ENCODE measurements at places on chromosomes 13 and 19.

DNA sequence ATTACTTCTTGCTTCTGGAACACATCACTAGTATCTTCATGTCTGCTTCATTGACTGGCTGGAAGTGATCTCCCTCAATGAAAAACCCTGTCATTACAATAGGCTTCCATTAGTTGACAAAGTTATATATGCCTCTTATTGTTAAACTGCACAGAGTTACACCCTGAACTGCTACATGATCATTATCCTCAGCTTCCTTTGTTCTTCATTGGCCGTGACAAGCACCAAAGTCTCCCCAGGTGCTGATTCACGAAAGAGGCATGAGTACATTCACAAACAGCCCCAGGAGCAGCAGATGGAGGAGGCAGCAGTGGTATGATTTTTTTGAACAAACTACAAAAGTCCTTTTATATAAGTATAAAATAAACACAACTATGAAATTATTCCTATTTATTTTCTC is 51.4 kb downstream of the VWA8 start:
- no peak for DNase-seq

GRCh38 chr13:60043262-60043661 is 120.5 kb downstream of the DIAPH3 start:
- no peak for DNase-seq

DNA sequence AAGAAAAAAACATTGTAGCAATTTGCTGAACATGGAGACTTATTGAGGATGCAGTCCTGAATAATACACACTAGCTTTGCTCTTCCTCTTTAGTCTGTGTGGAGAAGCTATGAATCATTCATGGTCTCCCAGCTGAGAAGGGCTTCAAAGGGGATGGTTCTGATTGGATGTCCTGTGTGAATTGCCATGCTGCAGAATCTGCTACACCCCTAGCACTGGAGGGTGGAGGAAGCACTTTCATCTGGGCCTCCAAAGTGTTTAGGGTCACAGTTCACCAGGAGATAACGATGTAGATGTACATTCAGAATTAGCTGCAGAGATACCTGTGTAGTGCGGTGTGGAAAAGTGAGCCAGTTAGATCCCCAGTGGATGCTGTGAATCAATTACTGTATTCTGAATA is 321.1 kb upstream of the EDNRB start:
- DNase-seq, result no peak

DNA sequence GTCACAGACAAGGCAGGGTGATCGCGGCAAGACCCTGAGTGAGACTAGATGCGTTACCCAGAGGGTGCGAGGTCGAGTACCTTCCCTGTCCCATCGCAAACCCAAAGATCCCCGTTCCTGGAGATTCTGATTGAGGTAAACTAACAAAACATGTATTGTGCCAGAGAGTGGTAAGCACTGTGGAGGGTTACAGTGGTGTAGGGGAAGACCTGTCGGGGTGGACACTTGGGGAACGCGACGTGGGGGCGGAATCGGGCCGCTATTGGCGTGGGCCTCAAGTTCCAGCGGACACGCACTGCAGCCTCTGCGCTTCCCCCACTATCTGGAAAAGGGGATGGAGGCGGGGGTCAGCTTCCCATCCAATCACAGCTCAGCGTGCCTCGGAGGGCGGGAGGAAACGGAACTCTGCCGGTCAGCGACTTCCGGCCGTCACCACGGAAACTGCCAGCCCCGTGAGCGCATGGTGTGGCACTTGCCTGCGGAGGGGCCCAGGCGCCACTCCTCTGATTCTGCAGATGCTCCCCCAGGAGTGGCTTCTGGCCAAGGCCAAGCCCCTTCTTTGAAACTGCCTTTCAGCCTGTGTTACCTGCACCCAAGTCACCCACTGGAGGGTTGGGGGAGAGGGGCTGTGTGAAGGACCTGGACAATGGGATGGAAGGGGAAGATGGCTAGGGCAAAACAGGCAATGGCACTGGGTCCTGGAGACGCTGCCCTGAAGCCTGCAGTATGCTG is 1.0 kb upstream of the UBE2M start:
- DNase-seq, result no peak

DNA sequence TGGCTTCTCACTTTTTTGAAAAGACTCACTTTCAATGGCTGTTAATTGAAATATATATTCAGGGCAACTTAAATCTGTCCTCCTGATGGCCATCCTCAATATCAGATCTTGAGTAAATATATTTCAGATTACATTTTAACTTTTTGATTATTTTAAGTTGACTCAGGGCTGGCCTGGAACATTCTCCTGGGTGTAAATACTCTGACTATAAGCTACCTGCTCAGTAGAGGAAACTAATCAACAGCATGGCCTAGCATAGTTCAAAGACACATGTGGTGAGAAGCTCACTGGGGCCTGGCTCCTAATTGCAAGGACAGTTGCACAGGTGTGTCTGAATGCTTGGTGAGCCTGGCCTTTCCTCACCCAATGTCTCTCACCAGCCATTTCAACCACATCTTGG is 5.5 kb upstream of the ZNF726 start:
- DNase-seq, result no peak

DNA sequence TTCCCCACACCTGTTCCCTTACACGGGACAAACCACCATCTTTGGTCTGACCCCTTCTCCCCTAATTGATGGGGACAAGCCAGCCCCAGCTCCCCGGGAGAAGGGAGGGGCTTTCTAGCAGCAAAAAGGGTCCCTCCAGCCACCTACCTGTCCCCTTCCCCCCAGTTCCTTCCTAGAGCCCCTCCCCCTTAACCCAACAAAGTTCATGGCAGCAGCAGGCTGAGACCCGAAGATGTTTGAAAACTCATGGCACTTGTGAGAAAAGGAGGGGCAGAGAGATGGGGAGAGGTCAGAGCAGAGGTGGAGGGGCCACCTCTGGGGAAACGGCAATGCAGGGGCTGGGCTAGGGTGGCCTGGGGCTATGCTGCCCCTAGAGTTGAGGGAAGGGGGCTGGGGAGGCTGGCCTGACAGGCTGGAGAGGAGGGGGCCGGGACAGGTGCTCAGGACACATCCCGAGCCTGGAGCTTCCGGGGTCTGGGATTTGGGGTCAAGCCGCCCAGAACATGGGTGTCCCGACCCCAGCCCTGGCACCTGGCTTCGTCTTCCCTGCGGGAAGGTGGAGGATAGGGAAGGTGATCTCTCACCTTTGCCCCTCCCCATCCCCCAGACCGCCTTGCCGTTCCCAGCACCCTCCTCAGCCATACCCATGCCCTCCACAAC is 12.5 kb upstream of the ASF1B start:
- no peak for DNase-seq

GRCh38 chr19:46574533-46574932 is 26.6 kb upstream of the CALM3 start:
- DNase-seq, result no peak

GRCh38 chr13:59534806-59535205 is 628.9 kb downstream of the DIAPH3 start:
- DNase-seq, result no peak

DNA sequence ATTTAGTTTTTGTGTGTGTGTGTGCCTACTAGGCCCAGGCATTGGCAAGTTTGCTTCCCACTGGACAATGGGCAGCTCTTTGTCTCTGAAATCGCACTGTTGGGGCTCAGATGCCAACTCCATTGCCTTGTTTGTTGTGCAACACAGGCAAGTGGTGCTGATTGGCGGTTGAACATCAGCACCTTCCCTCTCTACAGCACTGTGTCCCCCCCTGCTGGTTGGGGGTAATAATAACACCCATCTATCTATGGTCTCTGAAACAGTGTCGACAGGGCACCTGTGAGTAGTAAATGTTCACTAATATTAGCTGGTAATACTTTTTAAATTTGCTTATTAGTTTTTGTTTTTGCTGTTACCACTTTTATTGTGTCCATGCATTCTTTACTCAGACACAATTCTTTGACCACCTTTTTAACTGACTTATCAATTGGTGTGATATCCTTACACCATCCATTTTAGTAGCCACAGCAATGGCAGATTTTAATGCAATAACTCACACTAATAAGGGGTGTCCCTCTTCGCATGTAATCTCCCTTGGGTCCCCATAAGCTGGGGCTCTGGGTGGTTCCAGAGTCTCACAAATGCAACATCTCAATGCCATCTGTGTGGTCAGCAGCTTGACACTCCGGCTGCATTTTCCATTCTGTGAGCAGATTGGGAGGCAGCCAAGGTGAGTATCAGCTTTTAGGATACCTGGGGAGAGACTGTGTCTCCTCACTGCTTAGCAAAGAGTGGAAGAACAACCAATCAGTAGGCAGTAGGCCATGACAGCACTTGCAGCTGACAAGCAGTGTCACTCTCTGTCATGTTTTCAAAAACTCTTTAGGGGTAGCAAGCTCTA is 47.7 kb upstream of the UQCRFS1 start:
- no peak for DNase-seq

DNA sequence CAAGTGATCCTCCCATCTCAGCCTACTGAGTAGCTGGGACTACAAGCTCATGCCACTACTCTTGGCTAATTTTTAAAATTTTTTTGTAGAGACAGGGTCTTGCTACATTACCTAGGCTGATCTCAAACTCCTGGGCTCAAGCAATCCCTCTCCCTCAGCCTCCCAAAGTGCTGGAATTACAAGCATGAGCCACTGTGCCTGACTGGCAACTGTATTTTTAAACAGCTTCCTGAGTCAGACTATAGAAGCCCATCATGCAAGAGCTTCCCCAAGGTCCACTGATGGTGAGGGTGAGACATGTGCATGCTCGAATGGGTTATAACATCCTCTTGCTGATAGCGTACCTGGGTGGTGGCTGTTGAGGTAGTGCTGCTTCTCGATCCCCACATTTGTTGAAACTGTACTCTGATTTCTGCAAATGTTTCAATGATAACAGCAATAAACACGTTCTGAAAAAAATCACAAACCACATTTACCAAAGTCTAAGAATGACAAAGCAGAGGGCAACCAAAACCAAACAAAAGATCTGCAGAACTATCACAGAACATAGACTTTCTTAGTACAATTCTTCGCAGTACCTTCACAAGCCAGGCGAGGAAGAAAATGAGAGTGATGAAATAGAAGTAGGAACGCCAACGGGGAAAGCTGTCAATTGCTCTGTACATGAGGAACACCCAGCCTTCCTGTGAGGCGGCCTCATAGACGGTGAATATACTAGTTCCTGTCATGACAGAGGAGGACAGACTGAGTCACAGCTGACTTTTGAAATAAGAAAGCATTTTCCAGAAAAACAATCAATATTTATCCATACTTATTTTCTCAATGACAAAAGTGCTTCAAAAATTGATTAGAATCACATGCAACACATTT is 124.4 kb downstream of the NALCN start:
- no peak for DNase-seq

- no peak for DNase-seq
Observed at GRCh38 chr13:109979228-109979627, 192.8 kb upstream of the IRS2 start.

GRCh38 chr19:28966737-28967399 is 246.1 kb downstream of the UQCRFS1 start:
- no peak for DNase-seq

DNA sequence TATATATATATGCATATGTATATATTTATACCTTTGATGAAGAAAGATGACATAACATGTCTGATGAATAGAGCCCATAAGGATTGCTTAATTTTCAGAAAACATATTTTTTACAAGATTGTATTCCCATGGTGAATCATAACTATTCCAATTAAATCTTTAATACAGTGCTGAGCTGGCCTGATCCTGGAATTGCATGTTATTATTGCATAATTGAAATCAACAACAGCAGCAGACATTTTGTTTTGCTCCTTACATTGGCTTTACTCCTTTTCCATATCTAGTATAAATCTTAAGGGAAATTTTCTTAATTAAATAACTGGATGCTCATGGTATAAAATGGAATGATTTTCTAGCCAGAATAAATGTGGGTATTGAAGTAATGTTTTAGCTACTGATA is 22.0 kb downstream of the POSTN start:
- no peak for DNase-seq

- no peak for DNase-seq
Observed at GRCh38 chr13:80778297-80778696, 437.4 kb upstream of the SPRY2 start.

DNA sequence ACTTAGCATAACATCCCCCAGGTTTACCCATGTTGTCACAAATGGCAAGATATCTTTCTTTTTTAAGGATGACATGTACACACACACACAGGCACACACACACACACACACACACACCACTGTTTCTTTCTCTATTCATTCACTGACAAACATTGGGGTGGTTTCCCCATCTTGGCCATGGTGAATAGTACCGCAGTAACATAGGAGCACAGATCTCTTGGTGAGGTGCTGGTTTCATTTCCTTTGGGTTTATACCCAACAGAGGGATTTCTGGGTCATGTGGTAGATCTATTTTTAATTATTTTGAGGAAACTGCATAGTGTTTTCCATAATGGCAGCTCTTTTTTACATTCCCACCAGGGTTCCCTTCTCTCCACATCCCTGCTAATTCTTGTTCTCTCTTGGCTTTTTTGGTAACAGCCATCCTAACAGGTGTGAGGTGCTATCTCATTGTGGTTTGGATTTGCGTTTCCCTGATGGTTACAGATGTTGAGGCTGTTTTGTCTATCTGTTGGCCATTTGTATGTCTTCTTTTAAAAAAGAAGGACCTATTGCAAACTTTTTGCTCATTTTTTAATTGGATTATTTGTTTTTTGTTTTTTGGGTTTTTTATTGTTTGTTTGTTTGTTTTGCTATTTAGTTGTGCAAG is 251.7 kb upstream of the IRS2 start:
- DNase-seq, result no peak

DNA sequence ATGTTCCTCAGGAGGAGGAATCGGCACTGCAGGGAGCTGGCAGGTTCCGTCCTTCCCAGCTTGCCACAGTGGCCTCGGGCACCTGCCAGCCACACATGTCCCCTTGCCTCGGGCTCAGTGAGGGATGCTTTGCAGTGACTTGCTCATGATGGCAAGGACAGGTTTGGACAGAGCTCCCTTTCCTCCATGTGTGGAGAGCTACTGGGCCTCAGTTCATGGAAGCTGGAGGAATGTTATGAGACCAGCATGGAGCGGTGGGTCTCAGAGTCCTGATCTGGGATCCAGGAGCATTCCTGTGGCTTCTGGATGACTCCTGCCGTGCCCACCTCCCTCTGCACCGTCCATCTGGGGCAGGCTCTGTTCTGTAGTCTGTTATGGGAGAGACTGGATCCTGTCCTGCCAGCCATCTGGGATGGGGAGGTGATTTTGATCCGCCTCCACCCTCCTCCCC is 59.2 kb downstream of the SIPA1L3 start:
- DNase-seq, result no peak

GRCh38 chr13:93372856-93373255 is 146.2 kb downstream of the GPC6 start:
- no peak for DNase-seq

- no peak for DNase-seq
Observed at GRCh38 chr13:22082030-22082429, 411.2 kb downstream of the FGF9 start.

DNA sequence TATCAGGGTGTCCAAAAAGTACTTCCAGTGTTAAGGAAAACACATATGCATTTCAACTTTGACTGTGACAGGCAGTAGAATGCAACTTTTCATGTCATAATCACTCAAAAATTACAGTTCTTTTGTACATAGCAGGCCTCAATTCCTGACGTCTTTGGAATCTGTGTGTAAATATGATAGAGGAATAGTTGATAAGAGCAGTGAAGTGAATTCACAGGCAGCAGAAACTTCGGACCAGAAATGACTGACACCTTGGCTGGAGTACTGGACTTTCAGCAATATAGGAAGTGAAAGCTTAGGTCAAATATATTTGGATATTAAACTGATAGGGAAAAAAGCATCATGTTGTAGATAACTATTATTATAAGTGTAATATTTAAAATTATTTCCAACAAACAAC is 1741.2 kb upstream of the PCDH20 start:
- no peak for DNase-seq
